Stimulated activated CD4-positive, alpha-beta T cell treated with anti-CD3 and anti-CD28 coated beads, Interleukin-1b, Interleukin-23, amount 100 ng/mL, for 48 hours (primary cell): ENCODE measurements at places on chromosomes 3 and 15.

DNA sequence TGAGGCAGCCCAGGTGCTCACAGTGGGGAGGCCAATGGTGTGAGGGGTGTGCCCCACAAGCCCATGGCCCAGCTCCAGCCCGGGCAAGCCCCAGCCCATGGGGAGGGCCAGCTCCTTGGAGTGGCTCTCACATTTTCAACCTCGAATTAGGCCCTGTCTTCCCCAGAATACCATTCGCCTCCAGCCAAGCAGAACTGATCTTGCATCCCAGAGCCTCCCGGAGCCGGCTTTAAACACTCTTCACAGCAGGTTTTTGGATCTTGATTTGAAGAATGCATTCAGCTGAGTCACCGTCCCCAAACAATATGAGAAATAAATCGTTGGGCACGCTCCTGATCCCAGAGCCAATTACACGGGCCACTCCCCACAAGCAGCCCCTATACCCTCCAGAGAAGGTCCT, 23.7 kb downstream of the TPRA1 start:
- DNase-seq, result no peak

DNA sequence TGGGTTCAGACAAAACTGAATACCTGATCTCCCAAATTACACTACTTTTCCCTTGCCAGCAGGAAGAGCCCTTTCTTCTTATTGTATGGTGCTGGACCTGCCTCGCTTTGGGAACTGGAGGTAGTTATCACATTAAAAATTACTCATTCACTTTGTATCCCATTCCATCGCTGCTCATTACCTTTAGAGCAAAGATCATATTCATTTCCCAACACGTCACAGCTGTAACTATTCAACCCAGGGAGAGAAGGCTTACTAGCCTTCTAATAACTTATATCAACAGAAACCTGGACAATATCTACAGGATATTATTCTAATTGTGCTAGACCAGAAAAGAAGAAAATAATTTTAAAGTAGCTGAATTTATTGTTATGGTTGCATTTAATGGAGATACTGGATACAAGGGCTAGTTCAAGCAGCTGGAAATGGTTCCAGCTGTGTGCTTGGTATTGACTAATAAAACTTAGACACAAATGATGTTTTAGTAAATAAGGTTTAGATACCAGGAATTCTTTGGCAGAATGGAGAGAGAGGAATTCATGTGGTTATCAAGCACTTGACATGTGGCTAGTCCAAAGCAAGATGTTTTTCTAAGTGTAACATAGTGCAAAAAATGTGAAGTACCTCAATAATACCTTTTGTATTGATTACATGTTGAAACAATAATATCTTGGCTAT, 656.3 kb downstream of the ROBO1 start:
- DNase-seq, result no peak

DNA sequence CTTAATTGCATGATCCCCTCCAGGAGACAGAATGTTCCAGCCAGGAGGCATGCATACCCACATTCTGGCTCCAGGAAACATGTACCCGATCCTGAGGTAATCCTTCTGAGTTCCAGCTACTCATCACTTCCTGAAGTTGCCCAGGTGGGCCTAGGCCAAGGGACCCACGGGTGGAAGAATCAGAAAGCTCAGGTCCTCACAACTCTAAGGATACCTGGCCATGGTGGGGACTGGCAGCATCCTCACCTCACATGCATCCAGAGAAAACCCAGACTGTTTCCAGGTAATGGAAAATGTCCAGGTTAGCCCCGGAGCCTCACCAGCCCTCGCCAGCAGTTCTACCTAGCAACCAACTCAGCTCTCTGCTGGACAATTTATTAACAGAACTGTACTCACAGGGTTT, 78.2 kb downstream of the DAPK2 start:
- DNase-seq, result no peak

DNA sequence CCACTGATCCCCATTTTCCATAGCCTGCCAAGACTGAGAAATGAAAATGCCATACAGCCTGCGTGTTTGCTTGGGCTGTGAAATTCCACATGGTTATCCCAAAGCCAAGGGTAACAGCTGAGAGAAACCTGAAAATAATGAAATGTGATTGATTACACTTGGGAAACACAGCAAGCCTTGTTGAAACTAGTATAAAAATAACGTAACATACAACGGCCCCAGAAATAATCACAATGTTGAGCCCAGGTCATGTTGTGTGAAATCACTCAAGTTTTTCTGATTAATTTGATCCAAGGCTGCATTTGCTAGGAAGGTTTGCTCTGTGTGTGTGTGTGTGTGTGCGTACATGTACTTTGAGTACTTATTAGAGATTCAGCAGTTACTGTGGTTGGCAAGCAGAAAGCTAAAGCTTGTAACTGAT, 269.0 kb downstream of the OXSM start:
- no peak for DNase-seq

- no peak for DNase-seq
Observed at GRCh38 chr15:51678096-51678495, 3.2 kb upstream of the SCG3 start.

- DNase-seq, result no peak
Observed at GRCh38 chr3:31919528-31919927, 61.5 kb downstream of the OSBPL10 start.

DNA sequence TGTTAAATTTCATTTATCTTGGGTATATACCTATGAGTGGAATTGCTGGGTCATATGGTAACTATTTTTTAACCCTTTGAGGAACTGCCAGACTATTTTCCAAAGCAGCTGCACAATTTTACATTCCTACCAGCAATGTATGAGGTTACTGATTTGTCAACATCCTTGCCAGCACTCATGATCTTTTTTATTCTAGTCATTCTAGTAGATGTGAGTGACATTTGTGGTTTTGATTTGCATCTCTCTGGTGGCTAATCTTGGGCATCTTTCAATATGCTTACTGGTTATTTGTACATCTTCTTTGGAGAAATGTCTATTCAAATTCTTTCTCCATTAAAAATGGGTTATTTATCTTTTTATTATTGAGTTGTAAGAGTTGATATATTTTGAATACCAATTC, 21.3 kb upstream of the LRRC58 start:
- no peak for DNase-seq

DNA sequence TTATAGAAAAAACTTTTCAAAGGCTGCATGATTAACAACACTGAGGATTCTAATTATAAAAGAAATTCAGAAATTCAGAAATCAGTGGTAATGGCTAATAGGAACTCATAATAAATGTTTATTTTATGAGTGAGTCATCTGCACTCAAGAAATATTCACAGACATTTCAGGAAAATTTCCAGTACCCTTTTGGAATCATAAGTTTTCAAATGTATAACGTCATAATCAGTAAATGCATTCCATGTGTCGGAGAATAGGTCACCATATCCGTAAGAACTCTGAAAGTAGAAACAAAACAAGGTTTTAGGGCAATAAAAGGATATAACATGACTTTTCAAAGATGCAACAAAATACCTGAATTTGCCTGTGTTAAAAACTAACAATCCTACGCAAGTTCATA, 24.7 kb downstream of the EOGT start:
- DNase-seq, result no peak

DNA sequence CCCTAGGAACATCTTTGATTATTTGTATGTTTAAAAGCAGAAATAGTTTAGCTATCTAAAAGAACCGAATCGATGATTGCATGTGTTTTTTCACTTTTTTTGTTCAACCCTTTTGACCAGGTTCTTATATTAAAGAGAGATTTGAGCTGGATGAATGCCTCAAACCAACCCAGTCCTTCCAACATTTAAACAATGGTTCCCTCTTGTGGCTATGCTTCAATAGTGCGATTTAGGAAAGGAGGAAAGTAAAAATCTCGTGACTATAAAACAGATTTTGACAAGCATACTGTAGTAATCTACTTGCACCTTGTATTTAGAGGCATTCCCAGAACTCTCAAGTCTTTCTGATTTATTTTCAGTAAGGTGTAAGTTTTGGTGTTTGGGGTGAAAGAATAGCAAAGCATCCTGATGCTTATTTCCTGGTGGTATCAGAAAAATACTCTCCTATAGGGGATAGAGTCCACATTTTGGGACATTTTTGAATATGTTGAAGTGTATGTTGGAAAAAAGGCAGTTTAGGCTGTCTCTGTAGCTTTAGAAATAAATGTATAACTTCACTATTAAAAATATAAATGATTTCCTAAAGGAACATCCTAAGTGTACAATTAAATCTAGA, 159.6 kb upstream of the KCNH8 start:
- no peak for DNase-seq

DNA sequence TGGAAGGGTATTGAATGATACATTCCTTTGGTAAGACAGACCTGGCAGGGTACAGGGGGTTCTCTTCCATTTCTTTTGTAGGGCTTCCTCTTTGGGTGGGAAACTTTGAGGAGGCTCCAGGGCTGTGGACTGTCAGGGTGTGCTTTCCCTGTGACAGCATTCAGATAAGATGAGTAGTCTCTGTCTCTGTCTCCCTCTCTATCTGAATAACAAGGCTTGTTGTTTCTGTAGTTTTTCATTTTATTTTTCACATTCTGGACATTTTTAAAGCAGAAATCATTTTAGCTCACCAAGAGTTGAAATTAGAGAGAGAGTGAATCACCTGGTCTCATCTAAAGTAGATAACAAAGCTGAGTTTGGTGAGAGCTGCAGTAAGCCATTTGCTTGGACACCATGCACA, 100.8 kb upstream of the TPM1 start:
- no peak for DNase-seq

- no peak for DNase-seq
Observed at GRCh38 chr3:134007819-134008218, 21.9 kb downstream of the SLCO2A1 start.

GRCh38 chr15:48090115-48090514, 30.7 kb upstream of the SLC24A5 start:
- no peak for DNase-seq

DNA sequence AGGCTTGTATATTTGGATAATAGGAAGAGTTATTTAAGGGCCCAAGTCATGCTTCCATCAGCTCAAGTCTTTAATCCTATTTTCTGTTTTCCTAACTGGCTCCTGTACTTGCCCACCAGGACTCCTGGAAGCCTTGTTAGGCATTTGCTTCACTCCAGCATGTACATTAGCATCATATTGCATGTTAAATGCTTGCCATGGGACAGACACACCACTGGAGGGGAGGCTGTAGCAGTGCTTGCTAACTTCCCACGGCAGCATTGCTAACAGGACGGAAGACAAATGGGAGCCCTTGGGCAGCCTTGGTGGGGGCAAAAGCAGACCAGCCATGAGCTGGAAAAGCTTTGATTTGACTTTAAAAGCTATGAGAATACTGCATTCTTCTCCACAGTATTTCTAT, 6.1 kb downstream of the TMOD2 start:
- no peak for DNase-seq
